ENCODE measurements at places on chromosomes 4 and X. TPM values are rescaled to one million over a fixed set of nuclear protein-coding genes. Genes with fewer than 3 reads are reported as not detected.

DNA sequence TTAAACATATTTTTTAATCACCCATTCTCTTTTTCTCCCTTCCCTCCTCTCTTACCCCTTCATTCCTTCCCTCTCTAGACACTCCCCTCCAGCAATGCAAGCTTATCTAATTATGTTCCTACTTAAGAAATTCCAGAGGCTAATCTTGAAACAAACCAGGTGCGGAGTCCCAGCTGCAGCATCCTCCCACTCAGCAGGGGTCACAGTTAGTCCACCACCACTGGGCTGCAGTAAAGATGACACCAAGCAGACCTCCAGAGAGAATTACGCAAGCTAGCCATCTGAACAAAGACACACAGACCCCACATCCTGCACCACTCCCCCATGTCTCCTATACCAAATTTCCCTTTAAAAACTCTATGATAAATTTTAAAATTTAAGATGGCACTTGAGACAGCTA, 13.9 kb upstream of the SEC24B start:
- no peak for DNase-seq

- no peak for DNase-seq
These were observed 88.6 kb downstream of the CHRNA9 start for GRCh38 chr4:40423735-40424134.

DNA sequence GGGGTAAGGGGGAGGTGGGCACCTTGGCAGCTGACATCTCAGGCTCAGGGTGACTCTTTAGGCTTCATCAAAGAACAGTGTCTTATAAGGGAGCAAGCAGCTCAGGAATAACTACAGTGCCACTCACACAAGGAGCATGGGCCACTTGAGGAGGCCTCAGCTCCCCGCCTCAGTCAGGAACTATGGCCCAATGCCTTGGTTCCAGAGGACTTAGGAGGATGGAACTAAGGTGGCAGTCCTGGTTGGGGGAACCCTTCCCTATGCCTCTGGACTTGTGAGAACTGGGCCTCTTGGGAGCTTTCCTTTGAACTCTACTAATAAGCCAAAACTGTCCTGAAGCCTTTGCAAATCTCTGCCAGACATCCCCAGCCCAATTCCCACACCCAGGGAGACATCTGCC, 160.6 kb downstream of the EFNB1 start:
- DNase-seq = no peak

- no peak for DNase-seq
These were observed 61.0 kb upstream of the SMIM10 start for GRCh38 chrX:134929808-134930207.

GRCh38 chr4:85474356-85474755, 594 bp upstream of the ARHGAP24 start:
- no peak for DNase-seq

DNA sequence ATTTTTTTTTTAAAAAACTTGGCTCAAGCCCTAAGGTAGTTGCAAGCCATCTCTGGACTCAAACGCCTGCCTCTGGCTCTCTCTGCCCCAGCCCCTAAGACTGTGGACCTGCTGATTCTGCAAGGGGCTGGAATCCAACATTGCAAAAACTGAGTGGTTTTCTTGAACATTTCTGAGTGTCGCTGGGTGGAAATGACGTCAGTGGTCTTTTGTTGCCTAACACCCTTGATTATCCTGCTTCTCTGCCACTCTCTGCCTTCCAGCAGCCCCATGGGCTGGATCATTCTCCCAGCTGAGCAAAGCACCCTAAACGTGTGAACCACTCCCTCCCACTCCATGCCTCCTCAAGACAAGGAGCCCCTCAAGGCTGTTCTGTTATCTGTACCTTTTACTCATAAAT, 16.6 kb downstream of the BST1 start:
- DNase-seq = no peak

- DNase-seq = no peak
These were observed 1.3 kb downstream of the MTHFD2L start for GRCh38 chr4:74159143-74159709.

The VSIG4 gene
- total RNA-seq = 45.0 TPM

The CXXC4 gene
- total RNA-seq = 9.6 TPM

GRCh38 chr4:37687194-37687562, 1.0 kb upstream of the RELL1 start:
- DNase-seq = no peak

The MAGEB10 gene
- 2.4 TPM for total RNA-seq

The SOWAHD gene
- 0.72 TPM for total RNA-seq

- DNase-seq = peak; percentile 52
These were observed 332.5 kb downstream of the PDGFC start for GRCh38 chr4:156638925-156639605.

The FABP2 gene
- total RNA-seq = 2.9 TPM

The CFP gene
- 0.96 TPM for total RNA-seq

All from umbilical cord (tissue), 2 donors.